ENCODE measurements at places on chromosomes 7 and 10. TPM values are rescaled to one million over a fixed set of nuclear protein-coding genes. Genes with fewer than 3 reads are reported as not detected.
A peak's percentile ranks its signal among the peaks of the same experiment; 100 is the strongest.

Gene LIPJ
- not detected for total RNA-seq

- no peak overlapping the region for H3K4me3 ChIP-seq
- no peak overlapping the region for H3K27ac ChIP-seq
- H3K27me3 ChIP-seq, result peaks cover 2% of the 10 kb centered on the region
- no peak for DNase-seq
Observed at GRCh38 chr10:78553792-78554191, 515.0 kb upstream of the ZMIZ1 start.

DNA sequence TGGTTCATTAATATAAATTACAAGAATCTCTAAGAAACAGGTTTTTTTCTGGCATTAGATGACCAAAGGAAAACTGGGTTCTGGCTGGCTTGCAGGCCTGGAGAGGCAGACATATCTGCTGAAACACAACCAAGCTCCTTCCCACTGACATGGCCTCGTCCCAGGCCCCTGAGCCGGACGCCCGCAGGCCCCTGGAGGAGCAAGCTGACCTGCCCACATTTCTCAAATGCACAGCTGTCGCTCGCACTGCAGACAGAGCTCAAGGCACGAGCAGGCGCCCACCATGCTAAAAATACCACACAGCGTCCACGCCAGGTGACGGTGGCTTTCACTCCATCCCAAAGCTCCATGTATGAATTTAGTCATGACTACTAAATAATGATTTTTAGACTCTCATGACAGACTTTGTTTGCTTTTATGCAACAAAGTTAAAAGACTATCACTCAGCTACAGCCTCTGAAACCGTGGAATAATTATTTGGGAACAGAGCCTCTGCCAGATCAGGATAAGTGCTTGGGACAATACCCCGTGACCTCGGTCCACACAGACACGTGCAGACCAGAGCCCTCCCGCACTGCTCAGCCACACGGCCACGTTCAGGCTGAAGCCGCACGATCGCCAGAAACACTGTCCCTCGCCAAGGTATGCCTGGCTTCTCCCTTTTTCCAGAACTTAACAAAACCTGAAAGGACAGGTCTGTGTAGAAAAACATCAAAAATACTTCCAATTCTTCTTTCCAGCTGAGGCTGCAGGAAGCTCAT, 71.1 kb downstream of the DIP2C start:
- H3K36me3 ChIP-seq, result peaks cover 2% of the 10 kb centered on the region
- H3K4me1 ChIP-seq, result peaks cover 40% of the 10 kb centered on the region
- DNase-seq, result no peak
- H3K27me3 ChIP-seq, result no peaks in the 10 kb centered on the region
- H3K4me3 ChIP-seq, result no peak overlapping the region

GRCh38 chr7:32670110-32671025, 175.1 kb downstream of the AVL9 start:
- peaks cover 9% of the 10 kb centered on the region for H3K4me1 ChIP-seq
- H3K4me3 ChIP-seq, result no peak overlapping the region
- no peaks in the 10 kb centered on the region for H3K27me3 ChIP-seq
- no peaks in the 10 kb centered on the region for H3K36me3 ChIP-seq
- no peak overlapping the region for H3K27ac ChIP-seq

Gene PNLIPRP1
- not detected for total RNA-seq

Gene NUTM2E
- total RNA-seq, result not detected

DNA sequence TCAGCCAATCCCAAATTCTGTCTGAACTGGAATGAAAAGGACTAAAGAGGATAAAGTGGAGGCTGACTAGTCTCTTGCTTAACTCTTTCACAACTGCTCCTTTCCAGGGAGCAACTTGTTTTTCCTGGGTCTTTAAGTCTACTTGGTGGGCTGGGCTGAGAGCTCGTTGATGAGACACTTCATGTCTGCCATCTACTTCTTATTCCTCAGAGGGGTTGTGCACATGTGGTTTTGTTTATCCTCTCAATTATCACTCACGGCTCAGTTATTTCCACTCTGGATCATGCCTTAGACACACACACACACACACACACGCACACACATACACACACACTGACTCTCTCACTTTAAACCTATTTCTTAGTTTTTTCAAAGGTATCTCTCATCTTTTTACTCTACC, 298.6 kb upstream of the MTPN start:
- no peaks in the 10 kb centered on the region for H3K27me3 ChIP-seq
- no peaks in the 10 kb centered on the region for H3K4me1 ChIP-seq
- no peak overlapping the region for H3K4me3 ChIP-seq

DNA sequence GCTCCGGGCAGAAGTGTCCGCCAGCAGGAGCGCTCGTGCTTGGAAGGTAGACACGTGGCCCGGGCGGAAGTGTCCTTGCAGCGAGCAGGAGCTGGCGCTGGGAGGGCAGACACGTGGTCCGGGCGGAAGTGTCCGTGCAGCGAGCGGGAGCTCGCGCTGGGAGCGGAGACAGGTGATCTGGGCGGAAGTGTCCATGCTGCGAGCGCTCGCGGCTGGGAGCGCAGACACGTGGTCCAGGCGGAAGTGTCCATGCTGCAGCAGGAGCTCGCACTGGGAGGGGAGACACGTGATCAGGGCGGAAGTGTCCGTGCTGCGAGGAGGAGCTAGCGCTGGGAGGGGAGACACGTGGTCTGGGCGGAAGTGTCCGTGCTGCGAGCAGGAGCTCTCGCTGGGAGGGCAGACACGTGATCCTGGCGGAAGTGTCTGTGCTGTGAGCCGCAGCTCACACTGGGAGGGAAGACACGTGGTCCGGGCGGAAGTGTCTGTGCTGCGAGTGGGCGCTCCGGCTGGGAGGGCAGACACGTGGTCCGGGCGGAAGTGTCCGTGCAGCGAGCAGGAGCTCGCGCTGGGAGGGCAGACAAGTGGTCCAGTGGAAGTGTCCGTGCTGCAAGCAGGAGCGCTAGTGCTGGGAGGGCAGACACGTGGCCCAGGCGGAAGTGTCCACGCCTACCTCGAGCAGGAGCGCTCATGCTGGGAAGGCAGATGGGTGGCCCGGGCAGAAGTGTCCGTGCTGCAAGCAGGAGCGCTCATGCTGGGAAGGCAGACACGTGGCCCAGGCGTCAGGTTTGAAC, 41.1 kb upstream of the PRKAR1B start:
- no peak overlapping the region for H3K4me3 ChIP-seq
- DNase-seq, result peak; percentile 22
- no peaks in the 10 kb centered on the region for H3K27me3 ChIP-seq
- H3K36me3 ChIP-seq, result peaks cover 33% of the 10 kb centered on the region
- H3K27ac ChIP-seq, result no peak overlapping the region

Gene ARMC3
- total RNA-seq, result not detected

DNA sequence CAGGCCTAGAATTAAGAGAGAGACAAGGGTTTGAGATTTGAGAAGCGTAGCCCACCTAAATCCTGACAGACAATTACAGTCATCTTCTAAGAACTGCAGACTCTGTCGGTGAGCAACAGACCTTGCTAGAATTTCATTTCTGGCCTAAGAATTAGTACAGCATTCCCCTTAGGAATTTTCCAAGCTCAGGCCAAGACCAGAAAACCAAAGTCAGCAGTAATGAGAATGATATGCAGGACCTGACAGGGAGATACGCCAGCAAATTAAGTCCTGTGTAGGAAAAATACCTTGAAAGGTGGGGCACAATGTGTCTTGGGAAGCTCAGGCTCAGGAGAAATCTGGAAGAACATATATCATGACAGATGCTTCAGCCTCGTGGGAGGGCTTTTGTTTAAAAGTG, 52.7 kb upstream of the HERPUD2 start:
- no peak overlapping the region for H3K4me3 ChIP-seq
- H3K4me1 ChIP-seq, result peaks cover 11% of the 10 kb centered on the region
- H3K27ac ChIP-seq, result no peak overlapping the region
- DNase-seq, result no peak
- no peaks in the 10 kb centered on the region for H3K36me3 ChIP-seq
- no peaks in the 10 kb centered on the region for H3K27me3 ChIP-seq

- H3K4me3 ChIP-seq, result no peak overlapping the region
- H3K4me1 ChIP-seq, result no peaks in the 10 kb centered on the region
- no peaks in the 10 kb centered on the region for H3K36me3 ChIP-seq
- no peak for DNase-seq
- no peak overlapping the region for H3K27ac ChIP-seq
- no peaks in the 10 kb centered on the region for H3K27me3 ChIP-seq
Observed at GRCh38 chr7:90982228-90982627, 282.0 kb upstream of the FZD1 start.
